ENCODE measurements at places on chromosomes 7 and 10. TPM values are rescaled to one million over a fixed set of nuclear protein-coding genes. Genes with fewer than 3 reads are reported as not detected.

The ZCCHC24 gene
- total RNA-seq = 40.7 TPM

The NOBOX gene
- not detected for total RNA-seq

The ANKRD22 gene
- not detected for total RNA-seq

The NANOS1 gene
- total RNA-seq = 0.66 TPM

The KIAA1549 gene
- total RNA-seq = 3.3 TPM

The CYP3A7 gene
- total RNA-seq = not detected

The TMEM139 gene
- not detected for total RNA-seq

The DPP6 gene
- under 0.01 TPM for total RNA-seq

The ASIC3 gene
- not detected for total RNA-seq

The RBP4 gene
- not detected for total RNA-seq

The HIF1AN gene
- 13.2 TPM for total RNA-seq

The HOXA4 gene
- not detected for total RNA-seq

The NEUROD6 gene
- not detected for total RNA-seq

The SFMBT2 gene
- 1.0 TPM for total RNA-seq

The CLDN15 gene
- 5.9 TPM for total RNA-seq

The ASB4 gene
- total RNA-seq = not detected

The USP6NL gene
- 21.9 TPM for total RNA-seq

Measured in placental pericyte (primary cell).